ENCODE measurements at places on chromosomes 3 and 15.

- DNase-seq: no peak
Measured at GRCh38 chr3:156246961-156247725, 126.8 kb downstream of the KCNAB1 start.

DNA sequence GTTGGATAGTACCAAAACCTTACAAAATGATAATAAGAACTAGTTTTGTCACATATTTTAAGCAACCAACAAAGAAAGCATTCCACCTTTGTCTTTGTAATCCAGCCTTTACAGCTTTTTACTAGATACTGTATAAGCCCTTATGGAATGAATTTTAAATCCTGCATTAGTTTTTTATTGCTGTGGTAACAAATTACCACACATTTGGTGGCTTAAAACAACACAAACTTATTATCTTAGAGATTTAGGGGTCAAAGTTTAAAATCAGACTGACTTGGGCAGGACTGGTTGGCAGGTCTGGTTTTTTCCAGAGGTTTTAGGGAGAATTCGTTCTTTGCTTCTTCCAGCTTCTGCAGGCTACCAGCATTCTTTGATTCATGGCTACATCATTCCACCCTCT is 108.5 kb upstream of the NLGN1 start:
- DNase-seq: no peak

DNA sequence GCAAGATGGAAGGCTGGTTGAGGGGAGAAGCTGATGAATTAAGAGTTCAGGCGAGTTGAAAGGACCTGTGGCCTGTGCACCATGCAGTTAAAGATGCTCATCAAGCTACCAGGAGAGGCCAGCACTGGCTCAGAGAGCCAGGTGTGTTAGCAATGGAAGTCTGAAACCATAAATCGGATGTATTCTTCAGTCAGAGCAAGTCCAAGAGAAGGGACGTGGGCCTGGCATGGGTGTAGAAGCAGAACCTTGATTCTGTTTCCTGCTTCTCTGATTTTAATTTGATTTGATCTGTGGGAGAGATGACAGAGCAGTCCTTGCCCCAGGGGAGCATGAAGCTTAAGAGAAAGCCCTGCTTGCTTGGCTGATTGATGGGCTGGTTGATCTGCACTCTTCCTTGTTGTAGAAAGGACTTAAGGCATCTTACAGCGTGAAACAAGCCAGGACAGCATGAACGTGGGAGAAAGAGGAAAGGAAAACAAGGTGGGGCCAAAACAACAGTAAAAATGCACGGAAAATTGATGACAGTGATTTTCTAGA is 10.9 kb downstream of the TM6SF1 start:
- DNase-seq: no peak

DNA sequence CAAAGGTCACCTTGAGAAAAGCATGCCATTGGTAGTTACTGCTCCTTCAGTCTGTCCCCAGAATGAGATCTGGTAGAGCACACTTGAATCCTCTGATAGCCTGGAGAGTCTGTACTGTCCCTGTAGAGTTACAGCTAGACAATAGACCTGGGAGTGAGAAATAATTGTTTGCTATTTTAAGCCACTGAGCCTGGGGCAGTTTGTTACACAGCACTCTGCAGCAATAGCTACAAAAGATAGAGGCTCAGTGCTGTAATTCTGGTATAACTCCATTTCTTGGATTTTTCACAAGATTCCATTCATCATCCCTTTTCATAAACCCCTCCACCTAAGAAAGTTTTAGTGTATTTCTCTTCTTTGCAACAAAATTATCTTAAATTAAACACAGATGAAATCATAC is 242.7 kb upstream of the ARRDC4 start:
- no peak for DNase-seq

GRCh38 chr3:105413343-105413887 is 46.7 kb downstream of the ALCAM start:
- no peak for DNase-seq

DNA sequence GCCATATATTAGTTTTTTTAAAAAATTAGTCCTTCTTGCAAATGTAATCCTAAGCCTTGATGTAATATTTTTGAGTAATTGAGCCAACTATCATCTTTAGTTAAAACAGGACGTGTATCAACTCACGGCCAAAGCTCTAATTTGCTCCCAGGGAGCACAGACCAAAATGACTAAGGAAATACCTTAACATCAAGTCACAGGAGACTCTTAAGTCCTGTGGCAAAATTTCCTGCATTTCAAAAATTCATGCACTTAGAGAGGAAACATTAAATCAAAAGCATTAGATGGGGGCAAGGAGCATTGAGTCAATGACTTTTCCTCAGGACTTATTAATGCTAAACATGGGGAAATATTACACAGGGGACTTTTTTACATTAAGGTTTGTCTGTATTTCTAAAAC is 276.0 kb downstream of the MFSD1 start:
- no peak for DNase-seq

GRCh38 chr3:9340472-9340902 is 22.4 kb upstream of the THUMPD3 start:
- DNase-seq: no peak

Data from activated naive CD4-positive, alpha-beta T cell treated with Interleukin-2 at 50 U/mL for 16 hours (primary cell).